Panc1 (cell line): ENCODE measurements at places on chromosomes 3 and 15. TPM values are rescaled to one million over a fixed set of nuclear protein-coding genes. Genes with fewer than 3 reads are reported as not detected.

GRCh38 chr15:58594898-58595297 lies 154.6 kb downstream of the ADAM10 start:
- DNase-seq: no peak

- no peak for DNase-seq
Observed at GRCh38 chr3:99776516-99777209, 41.0 kb upstream of the CMSS1 start.

DNA sequence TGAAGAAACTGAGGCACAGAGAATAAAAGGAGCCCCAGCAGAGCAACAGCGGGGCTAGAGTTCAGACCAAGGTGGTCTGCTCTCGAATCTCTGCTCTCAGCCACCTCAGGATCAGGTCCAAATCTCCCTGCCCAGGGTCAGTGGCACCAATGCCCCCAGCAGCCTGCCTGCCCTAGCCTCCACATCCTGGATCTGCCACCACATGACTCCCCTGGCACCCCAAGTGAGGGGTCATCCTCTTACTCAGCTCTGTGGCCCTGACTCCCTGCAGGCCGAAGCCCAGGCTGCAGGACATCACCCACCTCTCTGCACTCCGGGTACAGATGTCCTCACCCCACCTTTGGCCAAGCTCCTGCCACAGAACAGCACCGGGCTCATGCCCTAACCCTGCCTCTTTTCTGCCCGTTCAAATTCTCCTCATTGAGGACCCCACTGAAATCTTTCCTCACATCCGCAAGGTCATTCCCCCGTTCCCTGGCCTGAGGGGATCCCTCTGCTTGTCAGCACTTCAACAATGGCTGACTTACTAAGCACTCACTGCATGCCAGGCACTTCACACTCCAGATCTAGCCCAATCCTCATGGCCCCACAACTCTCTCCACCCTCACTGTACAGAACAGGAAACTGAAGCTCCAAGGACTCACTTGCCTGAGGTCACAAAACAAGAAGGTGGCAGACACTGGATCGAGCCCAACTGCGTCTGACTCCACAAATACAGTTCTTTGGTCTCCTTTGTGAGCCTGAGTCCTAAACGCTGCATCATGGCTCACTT lies 4.3 kb downstream of the PPIB start:
- no peak for DNase-seq

- no peak for DNase-seq
Observed at GRCh38 chr3:131892331-131892730, 142.5 kb downstream of the CPNE4 start.

- no peak for DNase-seq
Observed at GRCh38 chr3:133264920-133265319, 134.9 kb upstream of the BFSP2 start.

GRCh38 chr3:103440539-103441203 lies 1005.9 kb downstream of the ZPLD1 start:
- DNase-seq: no peak

DNA sequence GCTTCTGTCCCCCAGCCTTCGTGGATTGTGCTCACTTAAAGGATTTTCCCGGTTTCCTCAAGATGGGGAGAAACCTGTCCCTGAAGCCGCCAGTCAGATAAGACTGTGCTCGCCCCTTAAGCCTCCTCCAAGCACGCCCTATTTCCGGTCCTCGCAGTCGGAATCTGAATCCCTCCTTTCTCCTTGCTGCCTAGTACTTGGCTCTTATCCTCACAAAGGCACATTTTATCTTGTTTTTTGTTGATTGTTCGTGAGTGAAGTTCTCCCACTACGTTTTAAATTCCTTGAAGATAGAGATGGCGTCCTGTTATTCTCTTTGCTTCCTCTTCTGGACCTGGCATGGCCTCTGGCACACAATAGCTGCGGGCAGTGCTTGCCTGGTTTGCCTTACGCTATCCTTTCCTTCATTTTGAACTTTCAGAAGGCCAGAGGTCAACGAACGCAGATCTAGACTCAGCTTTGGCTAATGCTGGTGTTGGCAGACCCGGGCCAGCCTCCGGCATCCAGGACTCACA lies 1.7 kb downstream of the CLDN11 start:
- no peak for DNase-seq

DNA sequence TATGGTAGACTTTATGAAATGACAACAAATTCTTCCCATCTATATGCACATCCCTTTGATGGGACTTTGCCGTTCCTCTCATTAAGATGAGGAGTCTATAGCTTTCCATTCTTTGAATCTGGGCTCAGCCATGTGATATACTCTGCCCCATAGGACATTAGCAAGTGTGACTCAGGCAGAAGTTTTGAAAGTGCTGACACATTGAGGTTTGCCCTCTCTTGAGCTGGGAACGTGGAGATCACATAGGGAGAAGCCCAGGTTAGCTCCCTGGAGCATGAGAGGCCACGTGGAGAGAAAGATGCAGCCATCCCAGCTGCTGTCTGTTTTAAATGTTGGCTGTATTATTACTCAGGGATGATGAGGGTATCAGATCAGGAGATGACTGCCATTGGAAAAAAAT lies 67.7 kb upstream of the OXTR start:
- DNase-seq: no peak

DNA sequence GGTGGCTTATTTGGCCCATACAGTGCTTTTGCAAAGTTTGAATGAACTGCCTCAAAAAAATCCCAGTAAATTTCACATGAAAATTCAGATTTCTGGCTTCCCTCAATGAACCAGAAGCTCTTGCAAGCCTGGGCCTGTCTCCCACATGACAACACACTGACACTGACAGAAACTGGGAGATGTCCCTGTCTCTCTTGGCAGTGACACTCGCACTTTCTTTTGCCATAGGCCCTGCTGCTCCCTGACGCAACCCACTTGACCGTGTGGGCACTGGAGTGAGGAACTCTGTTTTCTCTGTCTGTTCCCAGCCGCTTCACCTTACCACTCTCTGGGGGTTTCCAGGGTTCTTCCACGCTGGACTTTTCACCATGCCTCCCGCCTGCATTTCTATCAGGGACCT lies 524.5 kb downstream of the SHQ1 start:
- no peak for DNase-seq

DNA sequence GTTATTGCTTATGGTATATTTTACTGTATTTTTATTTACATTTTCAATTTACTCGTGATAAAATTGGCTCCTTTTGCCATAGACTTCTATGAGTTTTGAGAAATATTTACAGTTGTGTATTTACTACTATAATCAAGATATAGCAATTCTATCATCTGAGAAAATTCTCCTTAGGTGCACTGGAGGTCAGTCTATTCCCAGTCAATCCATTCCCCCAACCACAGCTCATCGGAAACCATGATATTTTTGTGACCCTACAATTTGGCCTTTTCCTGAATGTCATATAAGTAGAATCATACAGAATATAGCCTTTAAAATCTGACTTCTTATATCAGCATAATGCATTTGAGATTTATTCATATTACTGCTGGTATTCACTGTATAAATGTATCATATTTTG lies 114.7 kb upstream of the LRTM1 start:
- no peak for DNase-seq

GRCh38 chr15:25068696-25069095 lies 113.9 kb downstream of the SNRPN start:
- no peak for DNase-seq

DNA sequence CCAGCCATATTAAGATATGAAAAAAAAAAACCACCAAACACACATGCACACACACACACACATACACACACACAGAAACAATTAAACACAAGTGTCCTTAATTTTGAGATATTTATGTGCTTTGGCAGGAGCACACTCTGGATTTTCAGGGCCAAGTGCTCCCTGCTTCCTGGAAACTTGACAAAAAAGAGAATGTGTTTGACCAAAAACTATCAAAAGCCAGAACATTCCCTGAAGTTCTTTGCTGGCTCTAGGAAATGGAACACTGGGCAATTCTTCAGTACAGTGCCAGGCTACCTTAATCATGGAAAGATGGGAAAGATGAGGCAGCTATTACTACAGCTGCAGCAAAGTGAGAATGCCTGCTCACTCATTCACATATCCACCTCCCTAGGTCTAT lies 44.6 kb downstream of the P3H2 start:
- DNase-seq: no peak

DNA sequence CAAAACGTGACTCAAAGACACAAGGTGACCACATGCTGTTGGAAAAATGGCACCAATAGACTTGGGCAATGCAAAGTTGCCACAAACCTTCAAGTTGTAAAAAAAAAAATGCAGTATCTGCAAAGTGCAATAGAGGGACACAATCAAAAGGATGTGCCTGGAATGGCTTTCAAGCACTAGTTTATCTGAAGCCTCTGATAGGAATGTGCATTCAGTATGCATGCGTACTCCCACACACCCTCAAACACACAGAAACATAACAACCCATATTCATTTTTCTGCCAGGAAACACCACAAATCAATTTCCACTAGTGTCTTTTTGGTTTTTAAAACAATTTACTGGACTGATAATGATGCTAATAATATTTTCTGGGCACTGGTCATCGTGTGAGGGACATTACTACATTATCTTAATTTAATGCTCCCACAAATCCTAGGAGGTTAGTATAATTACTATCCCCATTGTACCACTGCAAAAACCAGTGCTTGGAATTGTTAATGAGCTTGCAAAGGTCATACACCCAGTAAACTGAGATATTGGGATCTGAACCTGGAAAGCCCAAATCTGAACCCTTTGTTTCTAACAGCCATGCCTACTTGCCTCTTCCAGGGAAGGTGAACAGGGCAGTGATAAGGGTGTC lies 298.7 kb downstream of the MAGI1 start:
- DNase-seq: no peak

DNA sequence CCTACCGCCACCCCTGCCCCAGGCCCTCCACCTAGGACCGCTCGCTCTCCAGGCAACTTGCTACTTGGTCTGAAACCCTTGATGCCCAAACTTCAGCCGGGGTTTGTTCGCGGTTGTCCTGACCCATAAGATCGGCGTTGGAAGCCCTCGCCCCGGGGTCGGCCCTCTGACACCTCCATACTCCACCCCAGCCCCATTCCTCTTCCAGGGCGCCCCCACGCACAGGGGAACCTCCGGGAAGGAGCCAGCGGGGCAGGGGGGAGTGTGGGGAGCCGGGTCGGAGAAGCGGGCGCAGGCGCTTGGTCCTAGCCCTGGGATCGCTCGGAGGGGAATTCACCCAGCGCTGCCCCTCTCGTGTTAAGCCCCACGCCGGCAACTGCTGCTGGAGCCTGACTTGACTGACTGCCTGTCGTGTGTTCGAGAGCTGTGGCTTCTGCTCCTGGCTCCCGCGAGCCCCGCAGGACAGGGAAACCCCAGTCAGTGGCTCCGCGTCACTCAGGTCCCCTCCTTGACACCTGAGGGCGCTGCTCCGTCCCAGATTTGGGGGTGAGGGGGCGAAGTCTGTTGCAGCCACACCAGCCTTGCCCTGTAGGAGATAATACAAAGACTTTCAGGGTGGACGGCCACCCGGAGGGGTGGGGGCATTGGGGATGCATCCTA lies 675 bp downstream of the RYR3 start:
- no peak for DNase-seq

- no peak for DNase-seq
Observed at GRCh38 chr3:79246875-79247724, 520.7 kb downstream of the ROBO1 start.

DNA sequence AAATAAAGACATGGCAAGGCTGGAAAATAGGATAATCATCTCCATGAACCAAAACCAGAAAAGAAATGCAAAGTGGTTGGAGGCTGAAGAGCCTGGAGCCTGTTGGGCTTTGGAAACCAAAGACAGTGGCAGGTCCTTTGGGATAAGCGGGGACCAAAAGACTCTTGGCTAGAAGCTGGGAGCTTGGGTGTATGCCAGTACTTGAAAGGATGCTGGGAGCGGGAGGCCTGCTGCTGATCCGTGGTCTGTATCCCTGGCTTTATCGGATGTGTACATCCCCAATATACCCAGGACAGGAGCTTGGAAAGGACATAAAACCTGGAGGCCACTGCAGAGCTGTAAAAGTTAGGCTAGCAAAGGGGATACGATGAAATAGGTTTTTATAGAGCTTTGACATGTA lies 1.3 kb upstream of the CHRNB4 start:
- no peak for DNase-seq

DNA sequence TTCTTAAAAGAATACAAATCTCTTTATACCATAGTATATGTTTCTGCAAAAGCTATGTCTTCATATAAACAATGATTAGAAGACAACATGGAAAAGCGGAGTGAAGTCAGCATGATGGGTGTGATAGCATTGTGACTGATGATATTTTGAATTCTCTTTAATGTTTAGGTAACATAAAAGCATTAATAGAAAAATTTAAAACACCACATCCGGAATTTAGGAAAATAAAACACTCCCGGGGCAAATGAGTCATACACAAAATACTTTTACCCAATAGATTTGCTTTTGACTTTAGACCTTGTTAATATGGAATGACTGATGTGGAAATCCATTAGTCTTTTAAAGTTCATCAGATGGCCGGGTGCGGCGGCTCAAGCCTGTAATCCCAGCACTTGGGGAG lies 134.7 kb downstream of the P3H2 start:
- no peak for DNase-seq

DNA sequence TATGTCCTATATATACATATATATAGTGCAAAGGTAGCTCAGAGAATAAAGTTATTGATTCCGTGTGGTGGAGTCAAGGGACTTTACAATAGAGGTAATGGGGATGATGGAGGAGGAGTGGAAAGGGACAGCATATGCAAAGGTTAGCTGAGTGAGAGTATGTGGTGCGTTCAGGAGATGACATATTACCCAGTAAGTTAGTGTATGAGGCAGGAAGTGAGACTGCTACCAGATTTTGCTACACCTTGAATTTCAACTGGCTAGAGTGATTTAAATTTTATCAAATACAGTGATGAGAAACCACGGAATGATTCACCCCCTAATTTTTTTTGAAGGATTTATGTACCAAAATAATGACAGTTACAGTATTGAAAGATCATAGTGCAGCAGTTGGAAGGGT lies 2.8 kb downstream of the ACTL6A start:
- no peak for DNase-seq

- DNase-seq: no peak
Observed at GRCh38 chr15:38411902-38412301, 42.0 kb upstream of the FAM98B start.

DNA sequence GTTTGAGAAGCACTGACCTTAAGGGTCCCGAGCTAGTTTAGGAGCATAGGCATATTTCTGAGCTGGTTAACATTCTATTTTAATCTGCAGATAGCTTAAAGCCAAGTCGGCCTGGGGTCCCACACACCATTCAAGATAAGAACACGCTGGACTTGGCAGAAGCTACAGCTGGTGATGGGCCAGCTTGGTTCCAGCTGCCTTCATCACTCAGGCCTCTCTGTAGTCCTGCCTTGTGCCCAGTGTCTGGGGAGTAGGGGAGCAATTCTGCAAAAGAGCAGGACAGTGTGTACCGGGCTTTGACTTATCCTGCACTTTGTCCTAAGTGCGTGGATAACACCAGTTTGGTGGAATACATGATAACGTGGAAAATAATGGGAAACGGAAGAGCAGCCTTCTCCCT lies 164.5 kb downstream of the MEGF11 start:
- DNase-seq: no peak

- DNase-seq: no peak
Observed at GRCh38 chr3:180320631-180321030, 281.3 kb upstream of the TTC14 start.

GRCh38 chr3:111238885-111239284 lies 167.3 kb downstream of the NECTIN3 start:
- DNase-seq: no peak

DTWD1 gene
- 19.8 TPM for total RNA-seq

MYO5C gene
- 28.2 TPM for total RNA-seq

SLC27A2 gene
- 0.18 TPM for total RNA-seq

OXSR1 gene
- 33.2 TPM for total RNA-seq

KCNMB2 gene
- not detected for total RNA-seq

CAMP gene
- total RNA-seq: not detected

CKMT1A gene
- 4.6 TPM for total RNA-seq

EIF4G1 gene
- total RNA-seq: 798 TPM

CIDEC gene
- total RNA-seq: not detected
